CD8-positive, alpha-beta memory T cell (primary cell): ENCODE measurements at places on chromosomes 4 and X. TPM values are rescaled to one million over a fixed set of nuclear protein-coding genes. Genes with fewer than 3 reads are reported as not detected.

GRCh38 chr4:185290656-185291055, 81.3 kb downstream of the SNX25 start:
- DNase-seq = no peak

GRCh38 chr4:36332782-36333131, 51.3 kb downstream of the DTHD1 start:
- no peak for DNase-seq

DNA sequence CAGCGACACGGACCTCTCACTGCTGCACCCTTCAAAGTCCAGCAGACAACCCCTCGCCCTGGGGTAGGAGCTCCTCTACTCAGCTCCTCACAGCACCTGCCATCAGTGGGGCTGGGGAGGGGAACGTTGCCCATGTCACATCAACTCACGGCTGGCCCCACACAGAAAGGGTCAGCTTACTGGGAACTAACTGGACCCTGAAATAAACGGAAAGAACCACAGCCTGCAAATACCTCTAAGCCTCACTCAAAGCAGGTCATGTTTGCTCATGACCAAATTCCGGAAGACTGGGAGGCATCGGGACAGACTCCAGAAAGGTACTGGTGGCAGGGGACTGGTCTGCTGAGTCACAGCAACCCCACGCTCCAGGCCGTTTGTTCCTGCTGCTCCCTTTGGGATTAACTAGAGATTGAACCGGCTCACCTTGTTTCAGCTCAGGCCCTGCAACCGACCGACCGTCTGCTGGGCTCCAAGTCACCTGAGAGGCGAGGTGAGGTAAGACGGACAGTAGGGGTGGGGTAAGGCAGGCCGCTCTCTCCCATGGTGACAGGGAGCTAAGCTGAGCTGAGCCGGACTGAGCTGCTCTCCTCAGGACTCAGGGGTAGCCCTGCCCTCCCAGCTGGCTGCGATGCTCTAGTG, 5.6 kb downstream of the G6PD start:
- no peak for DNase-seq

DNA sequence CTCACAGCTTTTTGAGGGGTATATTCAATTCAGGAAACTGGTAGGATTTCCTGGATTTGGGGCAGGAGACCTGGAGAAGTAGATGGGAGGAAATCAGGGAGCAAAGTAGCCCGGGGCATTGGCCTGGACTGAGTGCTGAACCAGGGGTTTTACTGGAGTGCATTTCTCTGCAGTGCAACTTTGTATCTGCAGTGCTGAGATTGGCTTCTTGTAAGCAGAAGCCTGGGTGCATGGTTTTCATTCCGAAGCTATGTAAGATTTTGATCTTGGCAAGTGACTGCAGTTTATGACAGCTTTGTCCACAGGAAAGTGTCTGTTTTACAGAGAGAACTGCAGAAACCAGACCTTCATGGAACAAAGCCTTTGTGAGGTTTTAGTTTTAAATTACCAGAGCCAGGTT, 158.3 kb downstream of the SPCS3 start:
- no peak for DNase-seq

- DNase-seq = peak; percentile 70
Measured at GRCh38 chrX:96684339-96685209, at the start of gene DIAPH2. DIAPH2 (plus strand) TSS chrX:96684842.

GRCh38 chr4:41323706-41324105, 67.0 kb downstream of the UCHL1 start:
- DNase-seq = no peak

DNA sequence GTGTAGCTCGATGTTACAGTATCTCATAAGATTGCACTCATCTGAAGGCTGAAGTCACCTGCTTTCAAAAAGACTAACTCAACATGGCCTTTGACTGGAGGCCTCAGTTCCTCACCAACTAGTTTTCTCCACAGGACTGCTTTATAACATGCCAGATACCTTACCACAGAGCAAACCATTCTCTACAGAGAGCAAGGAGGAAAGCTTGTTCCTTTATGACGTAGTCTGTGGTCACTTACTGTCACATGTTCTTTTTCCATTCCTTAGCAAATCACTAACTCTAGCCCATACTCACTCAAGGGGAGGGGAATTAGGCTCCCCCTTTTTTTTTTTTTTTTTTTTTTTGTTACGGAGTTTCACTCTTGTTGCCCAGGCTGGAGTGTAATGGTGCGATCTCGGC, 3.2 kb downstream of the THAP9 start:
- no peak for DNase-seq

The PRSS12 gene
- not detected for total RNA-seq

The NMU gene
- total RNA-seq = not detected

The XK gene
- 0.27 TPM for total RNA-seq
